Uterus (tissue), 4 donors: ENCODE measurements at places on chromosomes 7 and 10.

DNA sequence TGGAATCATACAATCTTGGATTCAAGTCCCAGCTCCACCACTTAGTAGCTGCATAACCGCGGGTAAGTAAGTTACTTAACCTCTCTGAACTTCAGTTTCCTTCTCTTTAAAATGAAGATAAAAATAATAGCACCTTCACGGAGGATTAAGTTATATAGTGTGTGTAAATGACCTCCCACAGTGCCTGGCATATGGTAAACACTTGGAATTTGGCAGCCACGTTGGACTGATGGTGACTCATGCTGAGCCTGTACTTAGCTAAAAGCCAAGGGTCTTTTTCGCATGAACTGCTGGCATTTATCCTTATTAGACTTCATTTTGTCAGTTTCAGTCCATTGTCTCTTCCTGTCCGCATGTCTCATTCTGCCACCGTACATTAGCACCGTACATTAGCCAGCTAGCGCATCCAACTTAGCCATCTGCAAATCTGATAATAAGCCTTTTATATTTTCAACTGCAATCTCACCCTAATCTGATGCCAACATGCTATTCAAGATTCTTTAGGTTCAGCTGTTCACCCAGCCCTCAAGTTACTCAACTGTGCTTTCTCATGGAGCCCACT, 11.2 kb downstream of the SLC13A4 start:
- H3K4me1 ChIP-seq = no peaks in the 10 kb centered on the region
- no peaks in the 10 kb centered on the region for H3K36me3 ChIP-seq
- no peak overlapping the region for H3K27ac ChIP-seq
- no peak for DNase-seq

- no peaks in the 10 kb centered on the region for H3K4me1 ChIP-seq
- H3K27me3 ChIP-seq = no peaks in the 10 kb centered on the region
- H3K27ac ChIP-seq = peak overlapping the region; percentile 67
- peak overlapping the region; percentile 41 for H3K4me3 ChIP-seq
Observed at GRCh38 chr10:27252267-27253000, 11.8 kb upstream of the ACBD5 start.

GRCh38 chr7:139661043-139661440, 116.8 kb downstream of the HIPK2 start:
- no peak for DNase-seq
- H3K4me3 ChIP-seq = no peak overlapping the region
- H3K27ac ChIP-seq = peak overlapping the region; percentile 45
- H3K36me3 ChIP-seq = no peaks in the 10 kb centered on the region
- no peaks in the 10 kb centered on the region for H3K4me1 ChIP-seq
- no peaks in the 10 kb centered on the region for H3K27me3 ChIP-seq

DNA sequence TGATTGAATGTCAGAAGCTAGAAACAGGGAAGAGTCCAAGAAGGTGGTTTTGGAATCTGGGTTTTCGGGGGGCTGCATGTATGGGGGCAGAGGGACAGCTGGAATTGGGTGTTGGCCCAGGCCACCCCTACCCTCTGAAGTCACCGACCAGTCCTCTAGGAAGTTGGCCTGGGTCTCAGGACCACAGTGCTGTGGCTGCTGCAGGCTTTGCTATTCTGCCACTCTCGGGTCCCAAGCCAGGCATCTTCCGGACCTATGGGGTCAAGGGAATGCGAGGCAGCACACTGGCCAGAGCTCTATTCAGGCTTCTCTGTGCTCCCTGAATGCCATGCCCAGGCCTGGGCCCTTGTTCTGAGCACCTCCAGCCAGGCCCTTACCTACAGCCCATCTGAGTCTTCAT, 13.2 kb downstream of the FGF8 start:
- H3K4me1 ChIP-seq = no peaks in the 10 kb centered on the region
- H3K4me3 ChIP-seq = no peak overlapping the region
- no peak for DNase-seq
- no peaks in the 10 kb centered on the region for H3K36me3 ChIP-seq

DNA sequence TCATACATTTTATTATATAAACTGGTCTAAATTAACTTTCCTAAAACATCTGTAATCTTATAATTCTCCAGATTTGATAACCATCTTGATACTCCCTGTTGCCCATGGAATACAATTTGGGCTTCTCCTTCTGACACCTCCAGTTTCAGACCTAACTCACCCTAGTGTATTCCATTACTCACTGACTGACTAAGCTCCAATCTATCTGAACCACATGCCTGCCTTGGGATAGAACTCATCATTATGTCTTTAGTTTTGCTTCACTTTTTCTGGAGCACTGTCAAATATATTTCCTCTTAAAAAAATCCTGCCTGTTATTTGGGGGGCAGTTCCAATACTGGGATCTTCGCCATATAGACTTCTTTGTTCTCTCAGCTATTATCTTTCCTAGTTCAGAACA, 4.9 kb upstream of the FOXP2 start:
- DNase-seq = no peak
- H3K27me3 ChIP-seq = no peaks in the 10 kb centered on the region
- H3K4me3 ChIP-seq = no peak overlapping the region
- H3K36me3 ChIP-seq = no peaks in the 10 kb centered on the region

DNA sequence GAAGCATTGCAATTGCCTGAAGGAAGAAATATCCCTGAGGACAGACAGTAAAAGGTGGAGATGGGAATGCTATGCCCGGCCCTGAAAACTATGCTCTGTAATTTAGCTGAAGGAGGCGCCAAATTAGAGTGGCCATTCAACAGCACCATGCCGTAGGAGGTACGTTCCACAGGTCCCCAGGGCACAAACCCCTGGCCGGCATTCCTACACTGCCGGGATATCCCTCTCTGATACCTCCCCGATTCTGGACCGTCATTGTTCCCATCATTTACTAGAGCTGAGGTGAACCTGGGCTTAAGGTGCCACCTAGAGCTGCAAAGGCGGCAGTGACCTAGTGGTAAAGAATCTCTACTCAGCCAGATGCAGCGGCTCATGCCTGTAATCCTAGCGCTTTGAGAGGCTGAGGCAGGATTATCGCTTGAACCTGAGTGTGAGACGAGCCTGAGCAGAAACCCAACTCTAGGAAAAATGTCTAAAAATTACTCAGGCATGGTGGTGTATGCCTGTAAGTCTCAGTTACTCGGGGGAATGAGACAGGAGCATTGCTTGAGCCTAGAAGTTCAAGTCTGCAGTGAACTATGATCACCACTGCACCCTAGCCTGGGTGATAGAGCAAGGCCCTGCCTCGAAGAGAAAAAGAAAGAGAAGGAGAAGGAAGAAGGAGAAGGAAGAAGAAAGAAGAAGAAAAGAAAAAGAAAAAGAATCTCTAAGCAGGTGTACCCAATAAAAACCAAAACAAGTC, 53.0 kb upstream of the TNKS2 start:
- H3K36me3 ChIP-seq = no peaks in the 10 kb centered on the region
- H3K27me3 ChIP-seq = no peaks in the 10 kb centered on the region
- no peak overlapping the region for H3K27ac ChIP-seq
- H3K4me3 ChIP-seq = no peak overlapping the region

DNA sequence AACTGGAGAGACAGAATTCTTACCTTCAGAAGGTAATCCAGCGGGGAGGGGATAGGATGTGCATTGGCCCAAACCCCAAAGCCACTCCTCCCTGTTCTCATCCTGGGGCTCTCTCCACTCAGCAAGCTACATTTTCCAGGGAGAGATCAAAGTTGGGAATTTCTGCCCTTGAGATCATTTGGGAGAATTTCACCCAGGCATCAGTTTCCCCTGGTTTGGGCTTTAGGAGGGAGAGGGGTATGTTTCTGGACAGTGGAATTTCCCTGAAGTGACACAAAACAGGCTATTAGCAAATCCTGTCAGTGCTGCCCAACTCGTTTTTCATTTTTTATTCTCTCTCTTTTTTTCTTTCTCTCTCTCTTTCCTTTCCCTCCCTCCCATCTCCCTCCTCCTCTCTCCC, 35.7 kb downstream of the CYP17A1 start:
- H3K27me3 ChIP-seq = no peaks in the 10 kb centered on the region
- no peaks in the 10 kb centered on the region for H3K36me3 ChIP-seq
- DNase-seq = no peak
- no peak overlapping the region for H3K4me3 ChIP-seq

GRCh38 chr10:109668154-109668665, 255.1 kb downstream of the XPNPEP1 start:
- no peak for DNase-seq
- H3K36me3 ChIP-seq = no peaks in the 10 kb centered on the region
- no peaks in the 10 kb centered on the region for H3K27me3 ChIP-seq
- H3K4me1 ChIP-seq = no peaks in the 10 kb centered on the region
- H3K4me3 ChIP-seq = no peak overlapping the region
- H3K27ac ChIP-seq = no peak overlapping the region

- no peak for DNase-seq
- H3K27ac ChIP-seq = no peak overlapping the region
- no peaks in the 10 kb centered on the region for H3K36me3 ChIP-seq
- no peak overlapping the region for H3K4me3 ChIP-seq
- H3K4me1 ChIP-seq = no peaks in the 10 kb centered on the region
- no peaks in the 10 kb centered on the region for H3K27me3 ChIP-seq
Observed at GRCh38 chr10:76632767-76633051, 1004.9 kb downstream of the KCNMA1 start.

- H3K27me3 ChIP-seq = no peaks in the 10 kb centered on the region
- H3K4me1 ChIP-seq = no peaks in the 10 kb centered on the region
Observed at GRCh38 chr7:92461027-92462003, 14.0 kb downstream of the GATAD1 start.

- no peak overlapping the region for H3K4me3 ChIP-seq
- H3K27me3 ChIP-seq = no peaks in the 10 kb centered on the region
- no peak for DNase-seq
Observed at GRCh38 chr10:24545585-24545984, 178.1 kb downstream of the ARHGAP21 start.

- no peak for DNase-seq
- H3K27me3 ChIP-seq = no peaks in the 10 kb centered on the region
- H3K36me3 ChIP-seq = no peaks in the 10 kb centered on the region
- no peak overlapping the region for H3K4me3 ChIP-seq
- H3K4me1 ChIP-seq = no peaks in the 10 kb centered on the region
Observed at GRCh38 chr10:55870186-55870585, 490.9 kb downstream of the ZWINT start.

DNA sequence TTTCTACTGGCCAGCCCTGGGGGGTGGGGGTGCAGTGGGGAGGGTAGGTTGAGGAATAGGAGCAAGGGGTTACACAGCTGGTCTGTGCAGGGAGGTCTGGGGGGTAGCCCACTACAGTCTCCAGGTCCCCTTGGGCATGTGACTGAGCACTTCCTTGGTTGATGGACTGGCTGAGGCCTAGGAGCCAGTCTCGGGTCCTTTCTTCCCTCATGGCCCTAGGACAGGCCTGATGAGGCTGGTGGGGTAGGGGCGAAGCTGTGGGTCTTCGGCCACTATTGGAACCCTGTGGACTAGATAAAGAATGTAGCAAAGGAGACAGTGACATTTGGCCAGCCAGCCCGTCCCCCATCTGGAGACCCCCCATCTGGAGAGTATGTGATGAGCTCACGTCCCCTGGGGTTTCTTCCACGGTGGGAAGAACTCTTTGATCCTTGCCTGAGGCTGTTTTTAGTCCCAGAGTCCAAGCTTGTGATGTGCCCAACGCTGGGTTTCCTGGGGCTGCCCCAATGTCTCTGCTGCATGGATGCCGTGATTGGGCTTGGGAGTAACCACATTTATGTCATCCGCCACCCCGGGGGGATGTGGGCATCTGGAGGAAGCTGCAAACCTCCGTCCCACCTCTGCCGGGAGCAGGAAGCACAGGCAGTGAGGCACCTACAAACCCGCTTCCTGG, 20.7 kb downstream of the FAM241B start:
- DNase-seq = no peak
- H3K27me3 ChIP-seq = no peaks in the 10 kb centered on the region
- H3K36me3 ChIP-seq = no peaks in the 10 kb centered on the region
- no peak overlapping the region for H3K27ac ChIP-seq

GRCh38 chr7:90599038-90599437, 2.9 kb downstream of the CDK14 start:
- no peak overlapping the region for H3K4me3 ChIP-seq
- H3K36me3 ChIP-seq = no peaks in the 10 kb centered on the region
- H3K27me3 ChIP-seq = no peaks in the 10 kb centered on the region
- H3K27ac ChIP-seq = no peak overlapping the region
- no peak for DNase-seq

DNA sequence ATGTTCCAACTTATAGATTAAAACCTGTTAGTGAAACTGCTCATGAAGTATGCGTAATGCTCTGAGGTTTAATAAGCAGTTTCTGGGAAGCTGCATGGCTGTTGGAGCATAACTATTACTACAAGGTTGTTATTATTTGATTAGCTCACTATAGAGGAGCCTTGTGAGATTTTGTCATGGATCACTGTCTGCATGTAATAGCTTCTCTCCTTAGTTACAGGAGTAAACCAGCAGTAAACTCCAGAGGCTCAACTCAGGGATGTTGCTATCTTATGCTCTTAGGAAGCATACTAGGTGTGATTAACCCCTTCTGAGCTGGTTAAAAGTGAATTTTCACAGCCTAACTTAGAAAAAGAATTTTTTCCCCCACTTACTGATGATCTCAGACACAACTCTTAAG, 63.6 kb upstream of the IFRD1 start:
- H3K27me3 ChIP-seq = no peaks in the 10 kb centered on the region
- H3K4me1 ChIP-seq = no peaks in the 10 kb centered on the region
- H3K36me3 ChIP-seq = no peaks in the 10 kb centered on the region
- H3K27ac ChIP-seq = no peak overlapping the region

GRCh38 chr7:33578881-33579672, 326.3 kb upstream of the BMPER start:
- no peak overlapping the region for H3K4me3 ChIP-seq
- no peaks in the 10 kb centered on the region for H3K36me3 ChIP-seq
- no peaks in the 10 kb centered on the region for H3K27me3 ChIP-seq
- H3K4me1 ChIP-seq = no peaks in the 10 kb centered on the region
- DNase-seq = no peak

GRCh38 chr10:127013211-127013656, 108.0 kb downstream of the DOCK1 start:
- no peaks in the 10 kb centered on the region for H3K27me3 ChIP-seq
- H3K4me1 ChIP-seq = no peaks in the 10 kb centered on the region
- H3K4me3 ChIP-seq = no peak overlapping the region
- no peak overlapping the region for H3K27ac ChIP-seq
- no peaks in the 10 kb centered on the region for H3K36me3 ChIP-seq

DNA sequence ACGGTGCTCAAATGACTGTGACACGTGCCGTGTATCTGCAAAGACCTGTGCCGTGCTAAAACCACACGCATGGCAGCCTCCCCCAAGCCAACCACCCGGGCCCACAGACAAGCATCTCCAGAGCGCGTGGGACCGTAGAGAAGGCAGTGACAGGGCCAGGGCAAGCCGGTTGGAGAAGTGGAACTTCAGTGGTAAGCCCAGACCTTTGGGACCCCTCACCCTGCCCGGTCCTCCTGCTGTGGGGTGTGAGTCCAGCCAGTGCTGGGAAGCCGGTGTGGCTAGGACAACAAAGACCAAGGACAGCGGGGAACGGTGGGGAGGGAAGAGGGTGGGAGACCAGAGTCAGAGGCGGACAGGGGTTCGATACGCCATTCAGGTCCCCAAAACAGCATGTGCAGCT, 476.2 kb downstream of the DNAJB6 start:
- no peak overlapping the region for H3K27ac ChIP-seq
- no peaks in the 10 kb centered on the region for H3K36me3 ChIP-seq
- no peaks in the 10 kb centered on the region for H3K27me3 ChIP-seq
- no peaks in the 10 kb centered on the region for H3K4me1 ChIP-seq
